Hematopoietic multipotent progenitor cell treated with erythropoietin and hydrocortisone succinate and interleukin-3 and kit ligand, for 6 days (in vitro differentiated cells): ENCODE measurements at places on chromosomes 1 and 21.

DNA sequence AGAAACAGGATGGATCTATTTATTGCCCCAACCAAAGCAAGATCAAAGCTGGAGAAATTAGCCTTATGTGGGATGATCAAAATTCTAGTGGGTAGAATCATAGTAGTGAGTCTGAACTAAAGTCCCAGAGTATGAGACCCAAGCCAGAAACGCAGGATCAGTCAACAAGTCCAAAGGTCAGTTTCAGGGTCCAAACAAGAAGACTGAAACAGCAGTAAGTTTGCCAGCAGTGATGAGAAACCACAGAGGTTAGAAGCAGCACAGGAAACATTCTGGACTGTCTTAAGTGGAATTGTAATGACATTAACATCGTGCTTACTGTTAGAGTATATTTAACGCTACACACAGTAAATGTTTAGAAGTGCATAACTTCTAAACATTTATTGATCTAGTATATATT, 251.0 kb downstream of the LRRIQ3 start:
- DNase-seq: no peak

- no peak for DNase-seq
Measured at GRCh38 chr1:169133801-169134502, 27.5 kb downstream of the ATP1B1 start.

DNA sequence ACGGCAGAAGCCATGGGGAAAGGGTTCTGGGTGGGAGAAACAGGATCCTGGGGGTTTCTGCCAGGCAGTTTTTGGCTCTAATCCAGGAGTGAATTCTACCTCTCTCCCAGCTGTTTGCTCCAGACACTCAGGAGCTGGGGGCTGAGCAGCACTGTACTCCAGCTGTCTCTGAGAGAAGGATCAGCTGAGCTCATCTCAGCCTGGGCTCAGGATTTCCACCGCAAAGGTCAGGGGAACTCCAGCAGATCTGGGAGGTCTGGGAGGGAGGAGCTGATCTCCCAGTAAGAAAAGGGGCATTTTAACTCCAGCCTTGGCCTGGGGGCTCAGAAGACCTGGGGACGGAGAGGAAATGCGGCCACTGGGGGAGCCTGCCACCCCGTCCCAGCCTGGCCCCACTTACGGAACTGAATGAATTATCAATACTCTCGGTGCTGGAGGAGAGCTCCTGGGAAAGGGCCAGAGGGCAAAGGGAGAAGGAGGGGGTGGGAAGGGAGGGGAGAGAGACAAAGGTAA, 17.3 kb downstream of the PI4KB start:
- no peak for DNase-seq

DNA sequence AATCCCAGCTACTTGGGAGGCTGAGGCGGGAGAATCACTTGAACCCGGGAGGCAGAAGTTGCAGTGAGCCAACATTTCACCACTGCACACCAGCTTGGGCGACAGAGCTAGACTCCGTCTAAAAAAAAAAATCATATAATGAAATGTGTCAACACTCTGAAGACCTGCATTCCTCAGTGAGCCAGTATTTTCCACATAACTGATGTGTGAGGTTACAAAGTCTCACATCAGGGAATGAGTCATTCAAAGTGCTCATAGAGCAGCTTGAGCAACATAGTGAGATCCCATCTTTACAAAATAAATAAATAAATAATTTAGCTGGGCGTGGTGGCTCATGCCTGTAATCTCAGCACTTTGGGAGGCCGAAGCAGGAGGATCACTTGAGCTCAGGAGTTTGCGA, 65.5 kb downstream of the CASZ1 start:
- DNase-seq: no peak

DNA sequence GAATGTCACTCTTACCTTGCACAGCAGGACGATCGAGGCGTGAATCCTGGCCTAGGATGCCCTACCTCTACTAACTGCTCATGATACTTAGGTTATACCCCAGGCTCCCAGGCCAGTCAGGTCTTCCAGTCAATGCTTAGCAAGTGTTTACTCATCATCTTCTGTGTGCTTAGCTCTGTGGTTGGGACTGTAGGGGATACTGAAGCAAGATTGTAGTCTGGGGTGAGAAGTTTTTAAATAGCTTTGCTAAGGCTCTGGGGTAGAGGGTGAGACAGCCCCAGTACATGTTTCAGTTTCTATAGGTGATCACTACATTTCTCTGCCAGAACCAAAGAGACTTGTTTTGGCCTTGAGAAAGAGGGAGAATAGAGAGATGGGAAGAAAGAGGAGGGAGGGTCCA, 250.8 kb upstream of the KIAA0040 start:
- DNase-seq: no peak

GRCh38 chr1:160363951-160364735, 2.7 kb upstream of the NHLH1 start:
- DNase-seq: no peak

DNA sequence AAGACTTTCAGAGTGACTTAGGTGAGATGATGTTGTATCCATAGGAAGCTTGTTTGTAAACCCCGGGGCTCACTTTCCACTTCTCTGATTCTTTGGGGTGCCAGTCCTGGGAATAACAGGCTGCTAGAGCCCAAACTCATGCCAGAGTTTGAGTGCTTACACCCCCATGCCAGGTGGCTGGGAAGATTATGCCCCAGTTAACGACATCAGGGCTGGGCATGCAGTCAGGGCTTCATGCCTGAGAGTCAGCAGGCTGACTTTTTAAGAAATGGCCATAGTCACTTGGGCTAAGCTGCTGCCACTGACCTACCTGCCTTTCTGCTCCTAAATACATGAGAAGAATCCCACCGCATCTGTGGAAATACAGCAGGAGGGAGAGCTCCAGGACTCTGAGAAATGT, 425.6 kb upstream of the VAMP3 start:
- no peak for DNase-seq

GRCh38 chr21:14918527-14918926, 146.3 kb downstream of the NRIP1 start:
- DNase-seq: no peak
